SJCRH30 (cell line): ENCODE measurements at places on chromosomes 7 and 10.

- DNase-seq, result no peak
Observed at GRCh38 chr7:152699079-152699478, 23.1 kb upstream of the XRCC2 start.

DNA sequence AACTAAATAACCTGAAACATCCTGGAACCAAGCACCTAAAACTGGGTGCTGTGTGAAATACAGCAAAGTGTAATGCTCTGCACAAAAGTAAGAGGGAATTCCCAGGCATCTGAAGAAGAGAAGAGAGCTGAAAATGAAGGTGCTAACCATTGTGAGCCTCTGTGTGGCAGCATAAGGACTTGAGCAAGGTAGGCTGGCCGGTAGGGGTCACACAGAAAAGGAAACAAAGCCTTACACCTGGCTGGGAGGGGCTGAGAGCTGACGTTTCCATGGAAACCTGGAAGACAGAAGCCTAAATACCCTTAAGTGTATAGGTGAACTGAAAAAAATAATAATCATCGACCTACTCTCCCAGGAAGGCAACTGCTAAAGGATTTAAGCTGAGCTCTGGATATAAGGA is 48.6 kb downstream of the CUL1 start:
- no peak for DNase-seq

- peak; percentile 82 for DNase-seq
Observed at GRCh38 chr7:33932832-33933468, 27.6 kb downstream of the BMPER start.

GRCh38 chr7:151773797-151774196 is 103.1 kb downstream of the PRKAG2 start:
- DNase-seq, result no peak

- no peak for DNase-seq
Observed at GRCh38 chr7:51295440-51296245, 21.0 kb downstream of the COBL start.

- no peak for DNase-seq
Observed at GRCh38 chr7:34061149-34061548, 155.8 kb downstream of the BMPER start.
